Germinal center (tissue), 1 donor: ENCODE measurements at places on chromosomes 13 and 19.

DNA sequence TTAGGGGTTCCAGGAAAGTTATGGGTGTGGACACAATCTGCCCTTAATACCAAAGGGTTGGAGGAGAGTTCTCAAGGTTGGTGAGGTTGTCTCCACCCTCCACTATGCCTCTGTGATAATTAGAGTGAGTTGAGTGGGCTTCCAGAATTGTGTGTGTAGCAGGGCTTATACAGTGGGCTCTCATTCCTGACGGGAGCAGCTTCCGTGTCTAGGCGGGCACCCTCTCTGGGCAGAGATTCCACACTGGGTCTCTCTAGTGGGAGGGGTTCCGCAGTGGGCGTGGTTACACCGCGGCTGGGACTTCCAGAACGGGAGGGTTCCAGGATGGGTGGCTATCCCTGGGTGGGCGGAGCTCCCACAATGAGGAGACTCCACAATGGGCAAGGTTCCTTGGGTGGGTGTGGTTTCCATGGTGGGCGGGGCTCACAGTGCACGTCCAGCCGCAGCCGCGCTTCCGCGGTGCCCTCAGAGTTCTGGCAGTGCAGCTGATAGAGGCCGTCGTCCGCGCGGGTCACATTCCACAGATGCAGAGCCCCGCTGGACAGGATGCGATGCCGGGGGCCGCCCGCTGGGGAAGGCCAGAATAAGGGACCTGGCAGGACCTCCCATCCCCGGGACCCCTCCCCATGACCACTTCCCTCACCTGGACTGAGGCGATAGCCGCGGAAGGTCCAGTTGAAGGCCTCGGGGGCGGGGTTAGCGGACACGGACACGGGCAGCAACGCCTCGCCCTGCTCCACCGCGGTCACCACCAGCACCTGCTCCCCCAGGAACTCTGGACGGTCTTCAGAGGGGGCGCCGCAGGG is 8.4 kb downstream of the NPHS1 start:
- no peak for DNase-seq

DNA sequence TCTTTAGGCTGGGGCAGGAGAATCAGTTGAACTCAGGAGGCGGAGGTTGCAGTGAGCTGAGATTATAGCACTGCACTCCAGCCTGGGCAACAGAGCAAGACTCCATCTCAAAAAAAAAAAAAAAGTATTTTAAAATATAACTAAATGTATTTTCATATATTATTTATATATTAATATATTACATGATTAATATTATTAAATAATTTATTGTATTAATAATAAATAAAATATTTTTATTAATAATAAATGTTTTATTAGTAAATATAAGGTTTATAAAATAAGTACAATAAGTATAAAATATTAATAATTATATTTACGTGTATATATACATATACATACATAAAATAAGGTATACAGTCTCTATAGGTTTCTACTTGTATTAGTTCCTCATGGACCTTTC is 56.8 kb downstream of the SKA3 start:
- no peak for DNase-seq

DNA sequence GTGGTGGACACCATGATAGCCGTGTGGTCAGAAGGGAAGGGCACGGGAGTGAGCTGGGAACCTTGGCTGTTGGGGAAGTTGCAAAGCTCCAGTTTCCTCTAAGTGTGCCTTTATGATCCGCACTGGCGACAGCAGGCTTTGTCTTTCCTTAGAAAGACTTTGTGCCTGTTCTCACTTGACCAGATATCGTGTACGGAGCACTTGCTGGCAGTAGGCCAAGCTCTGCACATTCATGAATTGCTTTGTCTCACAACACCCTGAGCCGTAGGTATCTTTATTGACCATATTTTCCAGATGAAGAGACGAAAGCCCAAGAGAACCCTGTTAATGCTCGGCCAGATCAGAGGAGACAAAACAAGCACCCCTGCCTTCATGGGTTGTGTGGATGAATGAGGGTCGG is 15.1 kb downstream of the CUL4A start:
- DNase-seq: no peak

DNA sequence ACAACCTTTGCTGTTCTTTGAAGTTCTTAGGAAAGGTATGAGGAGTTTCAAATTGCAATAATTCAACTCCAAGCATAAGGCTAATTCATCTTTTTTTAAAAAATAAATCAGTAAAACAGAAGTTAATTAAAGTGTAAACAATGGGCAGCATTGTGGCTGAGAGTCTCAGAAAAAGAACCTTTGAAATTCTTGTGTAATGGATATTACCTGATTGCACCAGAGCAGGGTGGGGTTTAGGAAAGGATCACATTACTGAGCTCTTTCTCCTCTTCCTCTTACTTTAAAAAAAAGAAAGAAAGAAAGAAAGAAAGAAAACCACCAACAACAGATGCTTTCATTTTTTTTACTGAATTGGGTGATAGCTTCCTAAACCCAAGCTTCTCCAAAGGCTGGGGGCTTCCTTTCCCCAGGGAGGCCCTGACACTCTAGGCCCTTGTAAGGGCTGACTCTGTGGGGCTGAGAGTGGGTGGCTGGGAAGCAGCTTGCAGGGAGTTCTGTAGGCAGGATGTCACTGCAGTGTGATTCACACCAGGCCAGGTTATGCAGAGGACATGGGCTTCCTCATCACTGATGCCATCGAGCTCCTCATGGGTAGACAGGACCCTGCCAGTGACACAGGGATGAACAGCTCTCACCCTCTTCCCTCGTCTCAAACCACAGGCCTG is 564.5 kb downstream of the FGF9 start:
- DNase-seq: no peak

- no peak for DNase-seq
Measured at GRCh38 chr13:20990910-20991525, 70.4 kb downstream of the LATS2 start.

- no peak for DNase-seq
Measured at GRCh38 chr13:73220966-73221720, 162.3 kb downstream of the KLF5 start.

DNA sequence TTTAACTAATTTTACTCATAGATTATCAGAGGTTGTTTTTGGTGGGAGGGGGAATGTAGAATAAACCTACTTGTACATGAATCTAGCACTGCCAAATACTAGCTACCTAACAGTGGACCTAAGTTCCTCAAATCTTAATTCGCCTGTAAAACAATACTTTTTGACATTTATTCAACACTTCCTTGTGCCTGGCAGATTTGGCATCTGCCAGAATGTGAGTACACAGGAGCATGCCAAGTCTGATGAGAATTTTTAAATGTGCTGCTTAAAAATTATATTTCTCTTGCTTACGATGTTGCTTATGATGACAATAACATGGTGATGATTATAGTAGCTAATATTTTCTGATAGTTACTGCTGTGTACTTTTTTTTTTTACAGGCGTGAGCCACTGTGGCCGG is 240.2 kb upstream of the STARD13 start:
- no peak for DNase-seq

- DNase-seq: no peak
Measured at GRCh38 chr19:49450405-49450804, 1.2 kb downstream of the PIH1D1 start.

- DNase-seq: no peak
Measured at GRCh38 chr19:33000510-33000909, 28.5 kb downstream of the FAAP24 start.

DNA sequence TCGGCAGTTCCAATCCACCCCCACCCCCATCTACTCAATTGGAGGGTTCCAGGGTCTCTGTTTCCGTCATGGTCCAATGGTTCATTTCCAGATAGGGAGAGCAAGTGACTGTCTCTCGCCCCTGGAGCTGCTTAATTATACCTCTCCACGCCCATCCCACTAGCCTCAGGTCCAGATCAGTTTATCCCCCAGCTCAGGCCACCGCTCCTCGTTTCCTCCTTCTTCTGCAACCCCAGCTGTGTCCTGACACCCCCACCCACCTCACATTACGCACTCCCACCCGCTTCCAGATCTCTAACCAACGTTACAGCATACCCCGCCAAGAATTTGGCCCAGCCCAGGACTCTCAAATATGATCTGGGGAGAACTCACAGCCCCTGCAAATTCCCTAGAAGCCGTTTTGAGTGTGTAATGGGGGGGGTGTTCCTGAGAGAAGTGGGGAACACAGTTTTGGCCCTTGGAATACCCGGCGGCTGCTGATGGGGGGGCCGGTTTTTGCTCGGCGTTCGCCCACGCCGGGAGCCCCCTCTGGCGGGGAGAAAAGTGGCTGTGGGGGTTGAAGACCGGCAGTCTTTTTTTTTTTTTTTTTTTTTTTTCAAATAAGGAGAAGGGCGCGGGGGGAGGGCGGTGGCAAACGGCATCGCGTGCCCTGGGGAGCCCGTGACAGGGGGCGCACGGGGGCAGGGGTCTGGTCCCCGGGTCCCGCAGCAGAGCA is 1.7 kb upstream of the PDE4A start:
- no peak for DNase-seq

DNA sequence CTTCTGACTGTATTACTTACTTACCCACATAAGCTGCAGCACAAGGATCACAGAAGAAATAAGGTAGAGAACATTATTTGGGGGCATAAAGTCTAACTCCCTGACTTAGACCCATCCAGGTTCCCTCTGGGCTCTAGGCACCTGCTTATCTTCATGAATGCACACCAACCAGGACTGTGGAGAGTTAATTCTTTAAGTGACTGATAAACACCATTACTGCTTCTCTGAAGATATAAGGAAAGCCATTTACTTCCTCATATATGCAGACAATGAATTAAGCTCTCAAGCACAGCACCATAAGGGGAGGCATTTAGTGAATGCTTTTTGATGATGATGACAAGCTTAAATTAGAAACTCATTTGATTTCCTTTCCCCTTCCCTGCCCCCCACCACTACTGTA is 22.5 kb downstream of the OBI1 start:
- no peak for DNase-seq

GRCh38 chr19:17889609-17890214 is 18.0 kb downstream of the SLC5A5 start:
- DNase-seq: no peak

DNA sequence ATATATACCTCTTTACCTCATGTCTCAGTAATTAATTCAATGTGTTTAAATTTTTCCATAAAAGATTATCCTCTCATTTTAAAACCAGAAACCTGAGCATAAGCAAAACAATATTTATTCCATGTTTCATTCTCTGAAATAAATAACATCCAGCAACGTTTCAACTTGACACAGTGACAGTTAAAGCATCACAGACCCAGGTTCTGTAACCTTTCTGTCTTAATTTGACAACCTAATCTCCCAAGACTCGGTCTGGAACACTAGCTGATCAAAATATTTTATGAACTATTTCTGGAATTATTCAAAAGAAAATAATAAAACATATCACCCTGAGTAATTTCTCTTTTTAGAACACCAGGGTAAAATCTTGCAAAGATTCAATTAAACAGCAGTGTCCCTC is 40.3 kb downstream of the KCTD12 start:
- no peak for DNase-seq

GRCh38 chr13:112066624-112067004 is 335 bp upstream of the SOX1 start:
- DNase-seq: peak; percentile 34
